NCI-H1417 (cell line): ENCODE measurements at places on chromosomes 7 and 10.

GRCh38 chr10:28396331-28396730 is 93.5 kb upstream of the MPP7 start:
- no peak for DNase-seq

DNA sequence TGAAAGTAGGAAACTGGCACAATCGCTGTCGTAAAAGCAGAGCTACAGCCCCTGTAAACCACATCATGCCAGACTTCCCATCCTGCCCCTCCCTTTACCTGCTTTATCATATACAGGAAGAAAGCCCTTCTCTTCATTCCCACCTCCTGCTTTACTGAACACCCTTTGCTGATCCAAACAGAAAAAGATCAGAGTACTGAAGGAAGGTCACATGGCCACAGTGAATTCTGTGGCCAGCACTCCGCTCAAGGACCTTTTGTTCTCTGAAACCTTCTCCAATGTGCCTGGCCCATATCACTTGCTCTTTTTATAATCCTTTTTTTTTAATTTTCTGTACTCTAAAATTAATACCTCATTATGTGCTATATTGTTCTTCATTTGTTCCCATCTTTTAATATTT is 108.8 kb upstream of the LRGUK start:
- peak; percentile 53 for DNase-seq

DNA sequence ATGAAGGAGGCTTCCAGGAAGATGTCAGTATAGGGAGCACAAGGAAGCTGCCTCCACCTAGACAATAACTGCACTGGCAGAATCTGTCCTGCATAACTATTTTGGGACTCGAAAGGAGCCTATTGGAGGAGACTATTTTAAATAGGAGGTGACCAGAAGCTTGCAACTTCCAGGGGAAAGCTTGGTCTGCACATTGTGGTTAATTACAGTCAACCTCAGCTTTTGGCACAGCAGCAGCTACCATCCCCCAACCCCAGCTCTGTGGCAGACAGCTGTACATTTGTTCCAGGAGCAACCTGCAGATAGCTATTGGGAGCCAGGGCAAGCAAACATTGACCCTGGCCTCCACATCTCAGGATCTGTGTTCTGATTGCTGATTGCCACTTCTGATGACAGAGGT is 46.3 kb upstream of the NANOS1 start:
- DNase-seq = peak; percentile 62

DNA sequence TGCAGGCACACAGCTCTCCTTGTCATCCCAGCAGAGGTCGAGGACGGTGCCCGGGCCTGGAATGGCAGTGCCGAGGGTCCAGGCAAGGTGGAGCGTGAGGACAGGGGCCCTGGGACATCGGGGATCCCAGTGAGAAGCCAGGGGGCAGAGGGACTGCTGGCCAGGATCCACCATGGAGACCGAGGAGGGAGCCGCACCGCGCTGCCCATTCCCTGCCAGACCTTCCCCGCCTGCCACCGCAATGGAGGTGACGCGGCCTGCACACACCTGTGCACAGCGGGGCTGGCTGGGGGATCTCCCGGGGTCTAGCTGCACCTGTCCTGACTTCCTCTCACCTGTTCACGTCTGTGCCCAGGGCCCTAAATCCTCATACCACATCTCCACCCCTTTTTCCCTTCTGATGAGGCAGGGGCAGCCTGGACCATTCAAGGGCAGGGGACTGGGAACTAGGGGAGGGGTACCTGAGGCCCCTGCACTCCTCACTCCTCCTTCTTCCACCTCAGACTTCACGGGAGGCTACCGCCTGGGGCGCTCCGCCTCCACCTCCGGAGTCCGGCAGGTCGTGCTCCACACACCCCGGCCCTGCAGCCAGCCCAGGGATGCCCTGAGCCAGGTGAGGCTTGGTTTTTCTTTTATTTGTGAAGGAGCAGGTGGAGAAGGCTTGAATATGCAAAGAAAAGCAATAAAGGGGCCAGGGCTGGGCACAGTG is 6.9 kb downstream of the NYAP1 start:
- peak; percentile 91 for DNase-seq

- DNase-seq = peak; percentile 73
Measured at GRCh38 chr10:660413-660969, 29.0 kb downstream of the DIP2C start.

- no peak for DNase-seq
Measured at GRCh38 chr10:96400465-96400864, 41.7 kb upstream of the OPALIN start.

DNA sequence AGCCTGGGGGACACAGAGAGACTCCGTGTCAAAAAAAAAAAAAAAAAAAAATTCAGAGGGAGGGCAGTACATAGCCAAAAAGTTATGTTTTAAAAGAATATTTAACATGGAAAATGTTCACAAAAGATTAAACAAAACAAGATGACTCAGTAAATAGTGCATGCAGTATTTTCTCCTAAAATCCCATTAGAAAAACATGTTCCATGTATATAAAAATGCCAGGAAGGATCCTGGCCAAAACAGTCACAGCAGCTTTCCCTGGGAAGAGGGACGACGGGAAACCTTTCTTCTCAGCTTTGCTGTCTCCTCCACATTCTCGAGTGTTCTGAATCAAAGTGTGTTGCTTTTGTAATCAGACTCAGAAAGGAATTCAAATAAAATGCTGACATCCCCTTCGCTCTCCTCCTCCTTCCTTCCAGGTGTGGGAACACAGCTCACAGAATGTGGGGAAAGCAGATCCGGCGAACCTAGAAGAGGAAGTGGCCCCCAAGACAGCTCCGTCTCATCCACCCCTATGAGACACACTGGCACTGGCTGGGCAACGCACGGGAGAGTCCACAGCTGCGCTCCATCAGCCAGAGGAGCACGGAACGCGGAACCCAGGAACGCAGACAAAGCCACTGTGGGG is 139.4 kb downstream of the MAD1L1 start:
- no peak for DNase-seq

DNA sequence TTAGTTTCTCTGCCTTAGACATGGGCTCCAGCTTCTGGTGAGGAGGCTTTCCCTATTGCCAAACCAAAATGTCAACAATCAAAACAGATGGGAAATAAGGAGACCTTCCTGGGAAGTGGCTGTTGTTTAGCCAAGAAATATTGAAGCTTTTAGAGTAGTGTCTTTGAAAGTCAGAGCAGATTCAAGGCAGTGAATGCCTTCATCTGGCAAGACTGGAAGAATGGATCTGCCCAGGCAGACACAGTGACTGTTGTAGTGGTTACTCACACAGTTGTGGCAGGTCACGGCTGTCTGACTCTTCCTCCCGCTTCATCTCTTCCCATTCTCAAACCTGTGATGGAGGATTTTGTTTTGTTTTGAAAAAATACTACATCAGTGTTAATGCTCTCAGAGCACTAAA is 154.1 kb upstream of the ADO start:
- no peak for DNase-seq

DNA sequence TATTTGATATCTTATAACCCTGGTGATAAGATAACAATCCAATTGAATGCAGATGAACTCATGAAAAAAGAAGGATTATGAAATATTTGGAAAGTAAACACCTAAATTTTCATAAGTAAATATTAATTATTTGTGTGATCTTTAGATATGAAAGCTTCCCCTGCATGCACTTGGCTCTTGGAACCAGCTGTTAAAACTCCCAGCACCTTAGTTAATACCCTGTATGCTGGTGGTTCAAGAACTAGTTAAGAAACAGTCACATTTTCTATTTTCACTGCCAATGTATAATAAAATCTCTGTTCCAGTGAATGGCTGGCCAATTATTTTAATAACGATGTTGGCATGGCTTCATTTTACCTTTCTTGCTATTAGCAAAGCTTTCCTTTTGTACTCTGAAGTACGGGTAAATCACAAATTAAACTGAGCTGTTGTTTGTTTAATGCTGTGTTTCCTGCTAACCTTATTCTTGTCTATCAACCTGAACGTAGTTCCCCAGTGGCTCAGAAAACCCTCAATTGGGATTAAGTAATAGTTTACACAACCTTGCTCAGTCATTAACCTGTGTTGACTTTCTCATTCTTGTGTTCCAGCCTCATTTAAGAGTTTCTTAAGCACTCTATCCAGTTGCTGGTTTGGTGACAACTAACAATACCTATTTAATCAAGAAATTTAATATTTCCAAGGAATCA is 38.9 kb downstream of the MET start:
- DNase-seq = peak; percentile 98

GRCh38 chr7:152674860-152675758 is 832 bp downstream of the XRCC2 start:
- DNase-seq = peak; percentile 79

GRCh38 chr10:79397575-79398303 is 47.7 kb downstream of the ZCCHC24 start:
- no peak for DNase-seq

DNA sequence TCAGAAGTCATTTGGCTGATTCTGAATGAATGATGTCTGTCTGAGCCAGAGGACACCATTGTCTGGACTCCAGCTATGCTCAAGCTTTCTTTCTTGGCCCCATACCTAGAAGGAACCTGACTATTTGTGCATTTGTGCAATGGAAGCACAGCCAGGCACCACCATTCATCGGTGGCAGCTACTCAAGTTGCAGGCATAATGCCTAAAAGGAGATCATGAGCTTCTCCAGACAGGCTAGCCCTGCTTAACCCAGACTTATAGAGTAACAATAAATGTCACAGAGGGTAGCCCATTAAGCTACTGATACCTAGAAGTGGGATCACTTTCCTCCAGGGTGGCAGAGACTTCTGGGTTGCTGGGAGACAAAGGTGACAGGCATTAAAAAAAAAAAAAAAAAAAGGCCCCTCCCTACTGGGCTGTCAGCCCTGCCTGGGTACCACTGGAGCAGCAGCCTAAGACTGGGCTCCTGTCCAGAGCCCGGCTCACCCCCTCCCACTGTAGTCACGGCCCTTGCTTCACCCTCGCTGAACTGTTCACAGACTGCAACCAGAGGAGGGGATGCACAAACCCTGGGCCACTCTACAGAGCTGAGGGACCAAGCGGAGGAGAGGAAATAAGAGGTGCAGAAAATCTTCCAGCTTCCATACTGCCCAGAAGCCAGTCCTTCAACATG is 75.4 kb upstream of the ATP6V0A4 start:
- DNase-seq = no peak

DNA sequence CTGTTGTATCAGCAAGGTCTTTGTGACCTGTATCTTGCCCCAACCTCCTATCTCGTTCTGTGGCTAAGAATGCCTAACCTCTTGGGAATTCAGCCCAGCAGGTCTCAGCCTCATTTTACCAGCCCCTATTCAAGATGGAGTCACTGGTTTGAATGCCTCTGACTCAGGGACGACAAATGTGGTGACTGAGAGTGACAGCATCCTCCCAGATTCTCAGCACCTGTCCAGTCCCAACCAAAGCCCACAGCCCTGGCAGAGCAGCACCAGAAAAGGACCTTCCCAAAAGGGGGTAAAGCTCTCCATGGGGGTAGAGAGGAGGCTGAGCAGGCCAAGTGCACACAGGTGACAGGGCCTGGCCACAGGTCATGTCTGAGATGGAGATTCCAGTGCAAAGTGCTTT is 35.4 kb upstream of the GPAM start:
- DNase-seq = no peak

DNA sequence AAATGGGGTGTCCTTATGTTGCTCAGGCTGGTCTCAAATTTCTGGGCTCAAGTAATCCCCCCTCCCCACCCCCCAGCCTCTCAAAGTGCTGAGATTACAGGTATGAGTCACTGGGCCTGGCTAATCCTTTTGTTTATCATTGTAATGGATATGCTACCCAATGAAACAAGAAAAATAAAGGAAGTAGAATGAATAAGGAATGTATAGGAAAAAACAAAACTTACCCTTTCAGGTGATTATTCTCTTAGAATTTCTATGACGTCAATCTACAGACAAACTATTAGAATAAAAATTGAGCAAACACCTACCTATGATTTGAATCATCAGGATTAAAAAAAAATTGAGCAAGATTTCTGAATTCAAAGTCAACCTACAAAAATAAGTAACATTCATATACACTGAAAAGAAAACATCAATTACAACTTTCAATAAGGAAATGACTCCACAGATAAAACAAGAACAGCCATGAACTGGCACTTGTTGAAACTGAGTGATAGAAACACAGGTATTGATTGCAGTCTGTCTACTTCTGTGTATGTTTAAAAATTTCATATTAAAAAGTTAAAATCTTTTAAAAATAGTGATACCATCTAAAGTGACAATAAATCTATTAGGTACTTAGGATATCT is 12.2 kb downstream of the ADAM12 start:
- DNase-seq = no peak

DNA sequence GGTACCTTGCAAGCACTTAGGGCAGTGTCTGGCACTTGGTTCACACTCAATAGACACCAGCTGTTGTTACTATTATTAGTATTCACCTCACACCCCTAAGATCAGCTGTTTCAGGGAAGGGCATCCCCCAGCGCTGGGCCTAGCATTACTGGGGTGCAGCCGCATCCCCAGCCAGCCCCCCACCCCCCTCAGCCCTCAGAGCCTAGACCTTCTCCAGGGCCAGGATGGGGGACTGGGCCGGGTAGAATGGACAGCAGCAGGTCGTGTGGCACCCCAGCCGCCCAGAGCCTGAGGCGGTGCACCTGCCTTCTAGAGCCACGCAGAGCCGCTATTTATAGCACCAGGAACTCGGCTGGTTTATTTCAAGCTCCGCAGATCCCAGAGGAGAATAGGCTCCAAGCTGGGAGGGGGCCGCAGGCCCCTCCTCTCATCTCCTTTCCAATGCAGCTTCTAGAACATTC is 60.5 kb downstream of the GTF2IRD1 start:
- peak; percentile 82 for DNase-seq
